NCI-H187 (cell line): ENCODE measurements at places on chromosomes 4 and X.

DNA sequence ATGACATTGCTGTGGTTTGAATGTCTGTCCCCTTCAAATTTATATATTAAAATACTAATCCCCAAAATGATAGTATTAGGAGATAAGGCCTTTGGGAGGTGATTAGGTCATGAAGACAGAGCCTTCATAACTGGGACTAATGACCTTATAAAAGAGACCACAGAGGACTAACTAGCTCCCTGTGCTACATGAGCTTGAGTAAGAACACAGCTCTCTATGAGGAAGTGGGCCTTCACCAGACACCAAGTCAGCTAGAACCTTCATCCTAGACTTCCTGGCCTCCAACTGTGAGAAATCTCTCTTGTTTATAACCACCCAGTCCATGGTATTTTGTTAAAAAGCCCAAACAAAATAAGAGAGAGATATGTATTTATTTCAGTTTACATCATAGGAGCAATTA, 242.2 kb upstream of the CTSO start:
- no peak for DNase-seq

GRCh38 chr4:38699112-38699511, 35.1 kb downstream of the KLF3 start:
- no peak for DNase-seq

DNA sequence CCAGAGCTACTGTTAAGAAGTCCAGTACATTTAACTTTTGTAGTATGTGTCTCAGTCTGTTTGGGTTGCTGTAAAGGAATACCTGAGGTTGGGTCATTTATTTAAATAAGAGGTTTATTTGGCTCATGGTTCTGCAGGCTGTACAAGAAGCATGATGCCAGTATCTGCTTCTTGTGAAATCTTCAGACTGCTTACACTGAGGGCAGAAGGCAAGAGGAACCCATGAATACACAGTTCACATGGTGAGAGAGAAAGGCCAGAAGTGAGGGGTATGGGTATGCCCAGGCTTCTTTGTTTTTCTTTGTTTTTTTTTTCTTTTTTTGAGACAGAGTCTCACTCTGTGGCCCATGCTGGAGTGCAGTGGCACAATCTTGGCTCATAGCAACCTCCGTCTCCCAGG, 6.0 kb upstream of the CISD2 start:
- no peak for DNase-seq

GRCh38 chrX:152992115-152992514, 1.8 kb downstream of the PNMA5 start:
- DNase-seq = no peak

- DNase-seq = no peak
Observed at GRCh38 chr4:144685911-144686310, 40.0 kb downstream of the HHIP start.

- no peak for DNase-seq
Observed at GRCh38 chr4:156799121-156799589, 172.4 kb downstream of the PDGFC start.

- DNase-seq = no peak
Observed at GRCh38 chr4:630656-631055, 5.3 kb downstream of the PDE6B start.

- DNase-seq = no peak
Observed at GRCh38 chr4:125225806-125226205, 88.9 kb upstream of the FAT4 start.

GRCh38 chrX:131675596-131676194, 131.8 kb downstream of the OR13H1 start:
- DNase-seq = no peak

GRCh38 chrX:18151649-18152048, 69.0 kb downstream of the BEND2 start:
- no peak for DNase-seq

DNA sequence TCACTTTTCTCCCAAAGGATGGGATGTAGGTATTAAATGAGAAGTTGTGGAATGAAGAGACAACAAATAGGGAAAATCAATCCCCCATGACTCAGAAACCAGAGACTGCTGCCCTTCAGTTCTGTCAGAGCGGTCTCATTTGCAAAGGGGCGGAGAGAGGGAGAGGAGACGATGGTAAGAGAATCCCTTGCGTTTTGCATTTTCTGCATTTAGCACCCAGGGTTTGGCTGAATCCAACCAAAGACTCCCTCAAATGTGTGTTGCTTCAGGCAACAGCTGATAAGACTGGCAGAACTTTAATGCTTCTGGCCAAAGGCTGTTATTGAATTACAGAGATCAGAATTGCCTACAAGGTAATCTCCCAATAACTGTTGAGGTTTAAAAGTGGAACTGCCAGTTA, 230.2 kb downstream of the EVC2 start:
- no peak for DNase-seq

DNA sequence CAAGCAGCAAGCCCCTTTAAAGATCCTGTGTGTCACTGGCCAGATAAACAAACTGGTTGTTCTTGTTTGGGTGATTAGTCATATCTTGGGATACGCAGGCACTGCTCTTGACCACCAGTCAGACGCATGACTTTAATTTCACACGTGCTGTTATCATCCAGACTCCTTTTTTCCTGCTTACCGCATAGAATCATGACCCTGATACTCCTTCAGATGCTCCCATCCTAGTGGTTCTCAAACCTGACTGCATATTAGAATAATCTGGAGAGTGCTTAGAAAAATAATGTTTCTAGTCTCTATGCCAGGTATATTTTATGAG, 78.8 kb downstream of the CLDN22 start:
- no peak for DNase-seq

GRCh38 chrX:14758029-14758491, 114.8 kb downstream of the FANCB start:
- no peak for DNase-seq

GRCh38 chr4:14340321-14340720, 662.0 kb upstream of the CPEB2 start:
- no peak for DNase-seq

DNA sequence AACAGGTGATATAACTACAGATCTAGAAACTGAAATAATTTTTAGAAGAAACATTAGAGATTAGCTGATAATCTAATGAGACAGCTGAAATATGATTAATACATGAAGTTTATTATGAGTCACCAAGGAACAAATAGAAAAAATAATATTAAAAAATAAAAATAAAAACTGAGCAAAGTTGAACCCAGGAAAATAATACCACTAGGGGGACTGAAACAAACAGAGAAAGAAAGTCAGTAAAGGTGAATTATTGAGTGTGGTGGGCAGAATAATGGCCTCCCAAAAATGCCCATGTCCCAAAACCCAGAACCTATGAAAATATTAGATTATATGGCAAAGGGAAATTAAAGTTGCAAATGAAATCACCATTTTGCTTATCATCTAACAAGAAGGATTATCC, 820.7 kb upstream of the INTU start:
- DNase-seq = no peak

DNA sequence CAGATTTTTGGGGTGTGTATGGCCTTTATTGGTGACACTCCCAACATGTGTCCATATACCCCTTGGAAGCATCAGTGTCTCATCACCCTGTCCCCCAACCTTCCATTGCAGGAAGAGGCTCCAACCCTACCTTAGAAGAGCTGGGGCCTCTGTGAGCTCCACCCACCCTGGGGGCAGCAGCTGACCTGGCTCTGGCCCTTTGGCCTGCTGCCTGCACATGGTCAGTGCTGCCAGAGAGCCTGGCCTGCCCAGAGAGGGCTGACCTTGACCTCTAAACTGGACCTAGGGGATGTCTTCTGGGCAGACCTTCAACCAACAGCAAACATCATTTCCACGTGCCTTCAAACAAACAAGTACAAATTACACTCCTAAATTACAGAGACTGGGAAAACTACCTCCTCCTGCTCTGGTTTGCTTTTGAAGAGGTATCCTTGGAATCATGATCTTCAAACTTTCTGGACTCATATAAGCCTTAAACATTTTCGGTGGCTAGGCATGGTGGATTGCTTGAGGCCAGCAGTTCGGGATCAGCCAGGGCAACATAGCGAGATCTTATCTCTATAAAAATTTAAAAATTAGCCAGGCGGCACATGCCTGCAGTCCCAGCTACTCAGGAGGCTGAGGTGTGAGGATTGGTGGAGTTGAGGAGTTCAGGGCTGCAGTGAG, 27.3 kb upstream of the KIAA0232 start:
- DNase-seq = no peak

GRCh38 chr4:22462688-22463087, 53.2 kb downstream of the ADGRA3 start:
- DNase-seq = no peak

GRCh38 chr4:133621628-133622027, 472.5 kb downstream of the PCDH10 start:
- no peak for DNase-seq

- no peak for DNase-seq
Observed at GRCh38 chr4:1416948-1417260, 10.7 kb upstream of the NKX1-1 start.

DNA sequence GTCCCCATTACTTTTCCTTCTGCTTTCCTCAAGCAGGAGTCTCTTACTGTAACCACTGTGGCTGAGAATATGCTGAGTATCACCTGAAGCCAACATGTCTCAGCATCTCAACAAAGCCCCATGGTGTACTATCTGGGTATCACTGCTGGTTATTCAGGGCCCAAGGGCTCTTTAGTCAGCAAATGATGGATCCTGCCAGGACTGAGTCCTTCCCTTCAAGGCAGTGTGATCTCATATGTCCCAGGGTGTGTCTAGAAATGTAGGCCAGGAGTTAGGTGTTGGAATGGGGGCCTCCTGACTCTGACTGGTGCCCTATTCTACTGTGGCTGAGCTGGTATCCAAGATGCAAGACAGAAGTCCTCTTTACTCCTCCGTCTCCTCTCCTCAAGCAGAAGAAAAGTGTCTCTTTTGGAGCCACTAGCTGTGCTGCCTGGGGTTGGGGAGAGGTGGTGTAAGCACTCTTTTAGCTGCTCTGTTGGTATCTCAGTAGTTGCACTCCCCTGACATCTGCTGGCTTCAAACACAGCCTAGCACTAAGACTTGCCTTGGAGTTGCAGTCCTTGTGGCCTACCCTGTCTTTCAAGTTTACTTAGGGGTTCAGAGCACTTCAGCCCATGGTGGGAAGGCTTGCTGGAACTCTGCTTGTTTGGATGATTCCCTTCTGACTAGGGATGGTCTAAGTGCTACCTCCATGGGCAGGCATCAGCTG, 28.6 kb downstream of the OCIAD2 start:
- no peak for DNase-seq

- DNase-seq = peak; percentile 29
Observed at GRCh38 chr4:112881842-112882241, 167.6 kb upstream of the ANK2 start.

DNA sequence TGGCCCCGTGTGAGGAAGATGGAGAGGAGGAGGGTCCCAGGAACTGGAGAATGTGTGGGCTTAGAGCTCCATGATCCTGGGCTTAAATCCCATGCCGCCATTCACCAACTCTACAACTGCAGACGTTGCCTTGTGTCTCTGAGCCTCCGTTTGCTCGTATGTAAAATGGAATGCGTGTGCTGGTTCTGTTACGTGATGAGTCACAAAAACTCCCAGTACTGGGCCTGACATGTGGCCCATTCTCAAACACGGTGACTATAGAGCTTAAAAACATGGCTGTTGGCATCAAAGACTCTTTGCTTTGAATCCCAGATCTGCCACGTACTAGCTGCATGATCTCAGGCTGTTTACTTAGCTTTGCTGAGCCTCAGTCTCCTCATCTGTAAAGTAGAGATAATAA, 13.0 kb upstream of the AFAP1 start:
- DNase-seq = no peak

DNA sequence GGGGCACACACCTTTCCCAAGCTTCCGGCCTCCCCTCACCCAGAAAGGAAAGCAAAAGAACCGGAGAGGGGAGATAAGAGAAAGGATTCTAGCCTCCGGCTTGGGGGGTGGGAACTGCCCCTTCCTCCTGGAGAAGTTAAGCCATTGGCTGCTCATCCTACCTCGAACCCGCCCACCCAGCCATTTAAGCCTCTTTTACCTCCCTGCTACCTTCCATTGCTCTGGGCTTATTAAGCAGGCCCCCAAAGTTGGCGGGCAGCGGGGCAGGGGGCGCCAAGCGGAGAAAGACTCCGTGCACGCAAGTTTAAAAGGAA, 2.3 kb downstream of the MAML3 start:
- DNase-seq = peak; percentile 64

- DNase-seq = no peak
Observed at GRCh38 chrX:93420090-93420489, 253.3 kb downstream of the NAP1L3 start.

DNA sequence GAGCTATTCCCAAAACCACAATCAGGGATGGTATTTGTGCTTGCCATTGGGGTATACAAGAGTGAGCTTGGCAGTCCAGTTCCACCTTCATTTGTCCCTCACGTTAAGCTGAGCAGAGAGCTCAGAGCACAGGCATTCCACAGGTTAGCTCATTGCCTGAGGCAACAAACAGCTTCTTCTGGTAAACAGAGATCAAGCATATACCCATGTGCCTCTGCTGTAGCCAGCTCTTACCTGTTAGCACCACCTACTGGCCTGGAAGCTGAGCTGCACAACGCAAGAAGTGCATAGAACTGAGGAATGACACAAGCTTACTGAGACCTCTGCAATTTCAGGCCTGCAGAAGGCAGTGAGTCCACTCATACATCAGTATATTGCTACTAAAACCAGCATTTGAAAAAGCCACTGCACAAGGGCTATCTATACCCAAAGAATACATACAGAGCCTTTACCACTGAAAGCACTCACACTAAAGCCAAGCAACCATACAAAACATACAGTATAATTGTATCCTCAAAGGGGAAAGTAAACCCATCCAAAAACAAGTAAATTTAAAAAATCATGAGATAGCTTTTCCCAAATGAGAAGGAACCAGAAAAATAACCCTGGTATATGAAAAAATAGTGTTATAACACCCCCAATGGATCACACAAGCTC, 258.3 kb upstream of the GABRA2 start:
- no peak for DNase-seq

GRCh38 chr4:146269228-146269653, 54.9 kb downstream of the REELD1 start:
- no peak for DNase-seq

DNA sequence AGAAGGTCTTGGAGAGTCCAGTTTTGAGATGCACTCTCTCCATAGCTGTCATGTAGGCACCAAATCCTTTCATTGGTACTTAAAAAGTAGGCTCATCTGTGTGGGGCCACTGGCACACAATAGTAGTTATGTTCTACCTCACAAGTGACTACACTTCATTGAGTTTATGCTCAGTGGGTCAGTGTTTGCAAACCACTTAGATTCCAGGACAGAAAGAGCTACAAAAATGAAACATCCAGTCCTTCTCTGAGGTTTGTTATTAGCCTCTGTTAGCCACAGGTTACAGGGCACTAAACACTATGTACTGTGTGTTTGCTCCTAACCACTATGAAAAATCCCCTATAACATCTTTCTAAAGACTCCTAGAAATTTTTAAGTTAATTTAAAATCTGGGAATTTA, 13.8 kb downstream of the RAB28 start:
- DNase-seq = no peak

DNA sequence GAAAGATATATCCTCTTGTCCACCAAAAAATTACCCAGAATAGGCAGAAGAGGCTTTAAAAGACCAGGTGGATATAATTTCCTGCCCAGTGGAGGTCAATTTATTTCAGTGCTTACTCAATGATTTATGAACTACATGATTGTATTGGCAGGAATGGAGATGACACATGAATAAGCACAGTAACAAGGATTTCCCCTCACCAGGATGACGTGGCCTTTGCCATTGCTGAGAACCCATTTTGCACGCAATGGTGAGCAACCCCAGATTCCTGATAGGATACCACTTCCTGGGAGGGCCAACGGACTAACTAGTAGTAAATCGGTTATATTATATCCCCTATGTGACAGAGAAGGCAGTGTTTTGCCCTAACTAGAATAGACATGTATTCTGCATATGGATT, 11.6 kb upstream of the TTC29 start:
- no peak for DNase-seq

- no peak for DNase-seq
Observed at GRCh38 chrX:37926700-37927099, 79.3 kb upstream of the DYNLT3 start.

- DNase-seq = peak; percentile 73
Observed at GRCh38 chrX:72142094-72142793, 10.5 kb upstream of the RTL5 start.
